ENCODE measurements at places on chromosomes 12 and 14.
A peak's percentile ranks its signal among the peaks of the same experiment; 100 is the strongest.

GRCh38 chr12:47449797-47450196 is 256.0 kb downstream of the RPAP3 start:
- DNase-seq: no peak

- no peak for DNase-seq
Observed at GRCh38 chr12:85005615-85006014, 30.5 kb downstream of the TSPAN19 start.

DNA sequence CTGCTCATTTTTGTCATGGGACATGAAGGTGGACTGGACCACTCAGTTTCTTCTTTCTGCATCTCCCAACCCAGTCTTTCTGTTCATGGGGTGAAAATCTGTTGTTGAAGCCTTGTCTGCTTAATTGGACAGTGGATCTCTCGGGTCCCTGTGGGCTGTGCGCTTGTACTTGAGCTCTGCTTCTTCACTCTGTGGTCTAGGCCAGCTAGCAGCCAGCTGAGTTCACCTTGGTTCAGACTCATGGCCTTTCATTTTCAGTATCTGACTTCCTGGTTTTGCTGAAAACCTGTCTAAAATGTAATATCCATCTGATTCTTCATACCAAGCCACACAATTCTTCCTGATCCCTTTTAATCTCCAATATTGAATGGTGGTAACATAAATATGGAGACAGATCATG is 117.2 kb downstream of the LRRK2 start:
- DNase-seq: no peak

DNA sequence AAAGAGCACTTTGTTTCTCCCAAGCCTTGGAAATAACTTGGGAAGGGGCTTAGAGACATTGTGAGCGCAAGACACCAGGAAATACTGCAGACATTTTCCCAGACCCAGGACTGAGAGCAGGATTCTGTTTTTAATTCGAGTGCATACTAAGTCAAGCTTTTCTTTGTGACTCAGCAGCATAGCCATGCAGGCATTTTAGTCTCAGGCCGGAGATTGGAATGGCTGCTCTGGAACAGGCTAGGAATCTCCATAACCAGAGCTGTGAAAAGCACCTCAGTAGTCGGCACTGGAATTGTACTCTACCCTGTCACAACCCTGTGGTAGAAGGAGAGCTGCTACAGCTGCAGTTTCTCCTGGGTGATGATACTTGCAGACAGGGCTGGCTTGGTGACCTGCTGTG is 28.9 kb upstream of the GARIN6 start:
- no peak for DNase-seq

DNA sequence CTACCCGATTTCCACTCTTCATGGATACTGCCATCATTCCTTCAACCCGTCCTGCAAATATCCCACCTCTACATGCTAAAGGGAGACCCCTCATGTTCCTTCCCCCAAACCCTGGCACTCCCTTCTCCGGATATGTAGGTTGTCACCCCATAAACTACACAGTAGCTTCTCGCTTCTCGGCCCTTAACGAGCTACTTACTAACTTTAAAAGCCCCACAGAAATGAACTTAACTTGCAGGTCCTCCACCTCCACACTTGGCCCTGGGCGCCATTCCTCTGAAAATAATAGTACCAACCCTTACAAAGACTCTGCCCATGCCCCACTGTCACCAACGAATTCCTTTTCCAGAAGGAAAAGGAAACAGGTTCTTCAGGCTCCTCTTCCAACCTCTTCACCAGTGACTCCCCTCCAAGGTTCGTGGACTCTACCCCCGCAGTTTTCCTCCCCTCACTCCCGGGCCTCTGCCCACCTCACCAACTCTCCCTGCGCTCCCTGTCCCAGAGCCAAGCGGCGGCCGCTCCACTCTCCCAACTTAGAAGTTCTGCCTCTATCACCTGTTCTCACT is 1.2 kb downstream of the SPPL3 start:
- no peak for DNase-seq

GRCh38 chr12:8813572-8814357 is 8.7 kb upstream of the A2ML1 start:
- no peak for DNase-seq

DNA sequence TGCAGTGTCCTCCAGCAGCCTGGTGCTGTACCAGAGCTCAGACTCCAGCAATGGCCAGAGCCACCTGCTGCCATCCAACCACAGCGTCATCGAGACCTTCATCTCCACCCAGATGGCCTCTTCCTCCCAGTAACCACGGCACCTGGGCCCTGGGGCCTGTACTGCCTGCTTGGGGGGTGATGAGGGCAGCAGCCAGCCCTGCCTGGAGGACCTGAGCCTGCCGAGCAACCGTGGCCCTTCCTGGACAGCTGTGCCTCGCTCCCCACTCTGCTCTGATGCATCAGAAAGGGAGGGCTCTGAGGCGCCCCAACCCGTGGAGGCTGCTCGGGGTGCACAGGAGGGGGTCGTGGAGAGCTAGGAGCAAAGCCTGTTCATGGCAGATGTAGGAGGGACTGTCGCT is 15.2 kb downstream of the C12orf43 start:
- no peak for DNase-seq

GRCh38 chr12:59570145-59570544 is 25.7 kb upstream of the SLC16A7 start:
- DNase-seq: no peak

GRCh38 chr14:28783664-28784063 is 17.1 kb downstream of the FOXG1 start:
- no peak for DNase-seq

DNA sequence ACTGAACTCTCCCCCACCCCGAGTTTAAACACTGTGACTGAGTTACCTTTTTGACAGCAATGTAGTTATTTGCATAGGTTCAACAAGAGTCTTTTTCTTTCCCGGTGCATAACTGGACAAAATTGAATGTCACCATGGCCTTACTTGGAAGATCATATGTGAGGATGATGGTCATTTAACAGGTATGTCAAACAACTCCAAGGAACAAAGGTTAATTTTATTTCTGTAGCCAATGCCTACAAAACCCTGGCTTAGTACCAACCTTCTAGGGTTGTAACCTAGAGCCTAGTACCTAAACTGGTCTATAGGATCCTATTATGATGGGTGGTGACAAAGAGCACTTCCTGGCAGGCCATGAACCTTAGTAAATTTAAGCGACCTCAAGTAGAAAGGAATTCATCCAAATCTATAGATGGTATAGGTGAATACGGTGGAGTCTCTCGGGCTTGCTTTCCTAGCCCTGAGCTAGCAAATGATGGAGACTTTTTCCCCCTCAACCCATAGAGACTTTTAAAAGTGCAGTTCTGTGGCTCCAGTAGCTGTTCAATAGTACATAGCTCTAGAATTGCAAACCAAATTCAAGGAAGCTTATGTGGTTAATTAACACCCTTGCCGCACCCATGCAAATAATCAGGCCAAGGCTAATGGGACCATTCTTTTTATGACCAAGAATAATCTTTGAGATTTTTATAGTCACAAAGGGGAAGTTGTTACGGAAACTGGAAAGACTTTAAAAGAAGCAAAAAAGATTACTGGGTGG is 89.0 kb downstream of the SLC38A1 start:
- DNase-seq: no peak

- no peak for DNase-seq
Observed at GRCh38 chr12:41552588-41552987, 364.5 kb downstream of the PDZRN4 start.

DNA sequence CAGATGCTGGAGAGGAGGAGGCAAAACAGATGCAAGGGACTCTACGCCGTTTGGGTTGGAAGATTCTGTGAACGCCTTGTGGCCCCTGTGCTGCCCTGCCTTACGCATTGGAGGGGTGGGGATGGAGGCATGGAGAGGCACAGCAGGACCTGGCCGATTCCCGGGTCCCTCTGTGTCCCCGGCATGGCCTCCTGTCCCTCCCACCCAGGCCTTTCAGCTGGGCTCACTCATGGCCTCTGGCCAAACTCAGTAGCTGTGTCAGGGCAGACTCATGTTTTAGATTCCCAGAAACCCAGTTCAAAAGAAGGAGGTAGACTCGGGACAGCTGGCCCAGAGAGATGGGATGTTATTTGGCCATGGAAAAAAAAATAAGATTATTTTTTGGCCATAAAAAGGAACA is 40.1 kb downstream of the TESC start:
- DNase-seq: no peak

- DNase-seq: no peak
Observed at GRCh38 chr12:104421343-104421742, 35.4 kb upstream of the CHST11 start.

DNA sequence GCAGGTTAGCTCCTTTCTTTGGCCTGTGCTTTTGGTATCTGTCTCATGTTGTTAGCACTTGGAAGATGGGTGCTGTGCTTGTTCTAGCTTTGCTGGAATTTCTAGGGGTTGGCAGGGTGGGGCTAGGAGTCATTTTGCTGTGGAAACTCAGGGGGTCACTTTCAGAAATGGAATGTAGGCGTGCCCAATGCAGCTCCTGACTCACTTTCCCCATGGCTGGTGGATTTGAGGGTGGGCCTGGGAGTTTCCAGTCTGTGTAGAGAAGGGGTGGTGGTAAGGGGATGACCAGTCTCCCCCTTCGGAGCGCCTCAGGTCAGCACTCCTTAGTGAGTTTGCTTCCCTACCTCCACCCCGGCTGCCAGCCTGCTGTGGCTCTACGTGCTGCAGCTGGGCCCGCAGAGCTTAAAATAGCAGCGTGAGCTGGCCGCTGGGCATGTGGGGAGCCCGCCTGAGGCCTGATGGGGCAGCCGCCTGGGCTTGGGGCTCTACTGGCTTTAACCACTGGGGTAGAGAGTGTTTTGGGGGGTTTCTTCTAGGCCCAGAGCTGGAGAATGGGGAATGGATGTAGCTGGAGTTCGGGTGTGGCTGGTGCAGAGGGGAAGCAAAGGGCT is 108.2 kb downstream of the TSPAN9 start:
- no peak for DNase-seq

- DNase-seq: no peak
Observed at GRCh38 chr14:72753879-72754400, 140.0 kb downstream of the DPF3 start.

DNA sequence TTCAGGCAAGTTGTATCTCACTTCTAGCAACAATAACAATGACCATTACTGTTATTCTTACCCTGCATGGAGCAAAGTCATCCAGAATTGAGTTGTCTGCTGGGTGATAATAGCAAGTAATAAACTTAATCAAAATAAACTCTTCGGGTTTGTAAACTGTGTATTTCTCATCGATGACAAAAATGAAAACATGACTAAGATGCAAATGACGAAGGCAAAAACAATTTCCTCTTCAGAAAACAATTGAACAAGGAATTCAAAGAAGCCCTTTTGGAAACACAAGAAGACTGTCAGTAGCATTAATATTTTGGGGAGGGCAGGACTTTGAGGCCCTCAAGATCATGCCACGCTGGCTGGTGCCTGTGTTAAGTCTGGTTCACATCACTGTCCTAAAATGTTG is 232.0 kb downstream of the BTG1 start:
- DNase-seq: no peak

- DNase-seq: no peak
Observed at GRCh38 chr12:91317306-91317705, 134.7 kb upstream of the DCN start.

DNA sequence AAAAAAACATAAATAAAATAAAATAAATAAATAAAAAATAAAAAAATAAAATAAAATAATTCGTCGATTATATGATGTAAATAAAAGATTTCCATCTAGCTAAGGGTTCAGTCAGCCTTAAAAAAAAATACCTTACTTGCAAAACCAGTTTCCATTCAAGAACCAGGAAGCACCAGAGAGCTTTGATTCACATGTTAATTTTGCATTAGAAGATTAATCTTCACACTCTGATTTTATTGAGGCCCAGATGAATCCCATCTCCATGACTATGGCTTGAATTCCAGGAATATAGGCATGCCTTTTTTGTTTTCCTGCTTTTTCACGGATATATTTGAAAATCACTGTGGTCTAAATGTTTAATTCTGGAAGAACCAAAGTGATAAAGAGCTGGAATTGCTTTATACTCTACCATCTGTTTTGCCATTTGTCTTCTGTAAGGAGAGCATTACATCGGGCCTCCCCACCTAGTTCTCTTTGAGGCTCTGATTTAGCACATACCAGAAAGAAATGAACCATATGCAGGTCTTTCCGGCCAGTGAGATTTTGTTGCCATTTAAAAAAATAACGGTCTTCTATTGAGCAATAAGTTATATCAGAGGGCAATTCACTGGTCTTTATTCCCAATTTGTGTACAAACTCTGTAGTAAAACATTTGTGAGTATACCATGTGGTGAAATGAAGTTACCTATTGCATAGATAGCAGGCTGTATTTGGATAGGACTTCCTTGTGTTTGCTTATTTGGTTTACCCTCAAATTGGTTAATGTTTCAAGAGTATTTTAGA is 175.5 kb downstream of the AEBP2 start:
- no peak for DNase-seq

DNA sequence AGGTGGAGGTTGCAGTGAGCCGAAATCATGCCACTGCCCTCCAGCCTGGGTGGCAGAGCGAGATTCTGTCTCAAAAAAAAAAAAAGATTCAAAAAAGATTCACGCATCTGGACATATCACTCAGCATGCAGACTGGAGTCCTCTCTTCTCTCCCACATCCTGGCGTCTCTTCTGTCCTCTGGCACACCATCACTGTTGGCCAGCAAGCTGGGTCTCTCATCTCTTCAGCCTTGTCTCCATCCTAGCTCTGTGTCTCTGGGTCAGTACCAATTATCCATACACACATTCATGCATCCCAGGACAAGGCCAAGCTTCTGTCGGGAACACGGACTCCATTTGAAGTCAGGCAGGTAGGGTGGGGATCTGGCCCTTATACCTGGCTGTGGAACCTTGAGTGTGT is 105.5 kb upstream of the MAP1LC3B2 start:
- DNase-seq: no peak

DNA sequence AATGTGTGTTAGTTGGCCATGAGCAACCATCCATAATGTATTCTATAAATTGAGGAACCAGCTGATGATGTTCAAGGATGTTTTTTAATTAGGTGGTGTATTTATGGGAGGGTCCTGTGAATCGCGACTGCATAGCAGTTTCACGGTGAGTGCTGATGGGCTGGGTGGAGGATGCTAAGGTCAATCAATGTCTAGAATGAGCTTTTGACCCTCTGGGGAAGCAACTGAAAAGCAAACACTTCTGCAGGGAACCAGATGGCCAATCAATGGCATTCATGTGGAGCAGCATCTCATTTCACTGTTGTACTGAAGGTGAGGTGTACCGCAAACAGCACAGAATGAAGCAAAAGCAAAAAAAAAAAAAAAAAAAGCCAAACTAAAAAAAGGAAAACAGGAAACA is 676.1 kb upstream of the TMEM132C start:
- DNase-seq: peak; percentile 54

- DNase-seq: no peak
Observed at GRCh38 chr14:50344876-50345563, 32.9 kb downstream of the DMAC2L start.

GRCh38 chr12:124837958-124838803 is 25.5 kb downstream of the SCARB1 start:
- DNase-seq: no peak

- no peak for DNase-seq
Observed at GRCh38 chr14:103544388-103545218, 15.6 kb downstream of the TRMT61A start.

- DNase-seq: no peak
Observed at GRCh38 chr14:54660604-54661111, 93.7 kb downstream of the SAMD4A start.

- DNase-seq: no peak
Observed at GRCh38 chr12:51448618-51449256, 24.1 kb downstream of the SLC4A8 start.

- DNase-seq: no peak
Observed at GRCh38 chr14:74913393-74913910, 9.6 kb downstream of the RPS6KL1 start.

- DNase-seq: no peak
Observed at GRCh38 chr12:15979096-15980092, 68.3 kb downstream of the DERA start.

- DNase-seq: no peak
Observed at GRCh38 chr12:80556566-80556965, 112.5 kb downstream of the PTPRQ start.

GRCh38 chr14:51401272-51401671 is 161.2 kb downstream of the TMX1 start:
- DNase-seq: no peak
